ENCODE measurements at places on chromosomes 3 and 15. TPM values are rescaled to one million over a fixed set of nuclear protein-coding genes. Genes with fewer than 3 reads are reported as not detected.

The C3orf38 gene
- total RNA-seq: 15.1 TPM

The CEMIP gene
- total RNA-seq: 17.3 TPM

GRCh38 chr3:151841801-151842200 lies 27.9 kb downstream of the AADAC start:
- no peak for ATAC-seq

DNA sequence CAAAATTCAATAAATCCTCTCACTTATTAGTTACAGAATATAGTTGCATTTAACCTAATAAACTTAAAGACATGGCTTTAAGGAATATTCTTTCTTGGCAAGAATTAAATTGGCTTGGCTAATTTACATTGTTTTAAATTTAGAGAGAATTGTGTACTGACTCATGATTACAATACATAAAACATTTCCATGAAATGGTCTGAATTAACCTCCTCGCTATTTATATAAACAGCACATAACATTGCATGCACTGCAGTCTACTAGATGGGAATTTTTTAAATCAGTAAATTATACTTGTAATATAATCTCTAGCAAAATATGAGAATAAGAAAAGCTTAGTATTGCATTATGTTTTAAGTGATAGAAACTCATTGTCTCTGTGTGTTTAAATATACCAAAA lies 268.9 kb downstream of the SHOX2 start:
- no peak for ATAC-seq

GRCh38 chr15:58504674-58505234 lies 73.0 kb downstream of the LIPC start:
- ATAC-seq: no peak

DNA sequence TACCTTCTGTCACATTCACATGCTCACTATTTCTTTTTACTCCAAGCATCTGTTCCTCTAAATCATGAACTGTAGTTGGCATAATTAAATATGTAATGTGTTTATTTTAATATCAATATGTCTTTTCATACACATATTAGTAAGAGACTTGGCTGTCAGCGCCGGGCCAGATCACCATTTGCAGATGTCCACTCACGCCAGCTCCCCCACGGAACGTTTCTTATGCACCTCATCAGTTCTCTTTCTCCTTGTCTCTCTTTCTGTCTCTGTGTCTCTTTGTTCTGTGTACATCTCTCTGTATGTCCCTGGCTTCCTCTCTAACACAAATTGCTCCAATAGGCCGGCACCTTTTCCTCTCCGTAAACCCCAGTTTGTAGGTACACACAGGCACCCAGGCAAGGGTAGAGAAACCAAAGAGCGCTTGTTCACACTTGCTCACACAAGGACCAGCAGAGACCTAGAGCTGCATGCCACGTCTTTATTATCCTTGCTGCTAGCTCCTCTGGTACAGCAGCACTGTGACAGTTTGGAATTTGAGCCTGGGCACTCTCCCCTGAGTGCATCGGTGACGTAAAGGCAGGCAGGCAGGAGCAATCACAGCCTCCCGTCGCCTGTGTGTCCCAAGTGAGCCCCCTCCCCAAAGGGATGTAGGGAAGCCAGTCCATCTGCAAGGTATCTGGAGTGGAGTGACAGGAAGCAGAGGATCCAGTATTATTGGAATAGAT lies 40.4 kb downstream of the CACNA1D start:
- no peak for ATAC-seq

Data from esophagus mucosa (tissue), 1 donor.